ENCODE measurements at places on chromosomes 7 and 10. TPM values are rescaled to one million over a fixed set of nuclear protein-coding genes. Genes with fewer than 3 reads are reported as not detected.

DNA sequence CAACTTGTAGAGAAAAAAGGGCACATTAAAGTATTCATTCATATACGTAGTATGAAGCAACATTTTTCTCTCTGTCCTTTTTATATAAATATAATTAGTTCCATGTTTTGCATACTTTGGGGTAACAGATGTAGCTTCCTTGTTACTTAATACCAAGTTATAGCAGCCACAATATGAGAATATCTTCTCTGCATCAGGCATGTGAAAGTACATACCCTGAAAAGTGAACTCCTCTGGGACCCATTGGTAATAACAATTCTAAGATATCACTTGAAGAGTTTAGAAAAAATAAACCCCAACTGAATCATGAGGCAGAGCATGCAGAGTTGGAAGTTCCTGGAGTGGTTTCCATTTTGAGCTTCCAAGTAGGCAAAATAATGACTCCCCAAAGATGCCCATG, 2.4 kb upstream of the CRPPA start:
- no peak for DNase-seq

DNA sequence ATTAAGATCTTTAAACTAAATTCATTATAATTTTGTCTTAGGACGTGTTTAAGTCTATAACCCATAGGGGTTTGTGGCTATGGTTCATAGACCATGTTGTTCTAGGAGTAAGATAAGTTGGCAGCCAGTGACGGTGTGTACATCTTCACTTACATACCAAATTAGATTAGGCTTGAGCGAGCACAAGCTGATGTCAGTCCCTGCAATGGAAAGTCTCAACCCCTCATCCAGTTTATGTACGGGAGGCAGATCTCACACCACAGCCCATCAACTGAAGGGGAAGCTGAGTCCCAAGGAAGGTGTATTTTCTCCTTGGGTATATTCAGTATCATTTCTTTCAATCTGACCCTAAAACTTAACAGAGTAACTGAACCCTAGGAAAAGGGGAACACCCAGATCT, 5.1 kb upstream of the SMC3 start:
- DNase-seq = no peak

DNA sequence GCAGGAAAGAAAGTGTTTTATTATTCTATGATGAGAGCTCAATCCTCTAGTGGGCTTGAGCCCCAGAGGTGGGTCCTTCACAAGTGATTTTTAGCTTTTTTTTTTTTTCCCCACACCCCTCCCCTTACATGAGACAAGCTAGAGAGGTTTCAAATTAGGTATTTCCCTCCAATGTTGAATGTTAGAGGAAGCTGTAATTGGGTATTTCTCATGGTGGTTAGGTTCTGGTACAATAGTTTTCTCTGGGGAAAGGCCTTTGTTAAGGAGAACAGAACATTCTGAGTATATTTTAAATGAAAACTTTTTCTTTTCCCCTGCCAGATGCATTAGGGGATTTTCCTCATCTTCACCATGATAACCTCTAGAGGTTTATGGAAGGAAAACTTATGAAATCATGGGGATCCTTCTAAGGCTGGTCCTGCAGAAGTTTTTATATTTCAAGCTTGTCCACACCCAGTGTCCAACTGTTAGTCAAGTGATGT, 1039.7 kb downstream of the NRG3 start:
- no peak for DNase-seq

GRCh38 chr7:84654273-84654672, 459.7 kb upstream of the SEMA3A start:
- DNase-seq = no peak

- DNase-seq = no peak
Measured at GRCh38 chr10:14579405-14579804, 195.3 kb downstream of the FAM107B start.

GRCh38 chr7:44911911-44912310, 26.6 kb upstream of the PURB start:
- DNase-seq = no peak

DNA sequence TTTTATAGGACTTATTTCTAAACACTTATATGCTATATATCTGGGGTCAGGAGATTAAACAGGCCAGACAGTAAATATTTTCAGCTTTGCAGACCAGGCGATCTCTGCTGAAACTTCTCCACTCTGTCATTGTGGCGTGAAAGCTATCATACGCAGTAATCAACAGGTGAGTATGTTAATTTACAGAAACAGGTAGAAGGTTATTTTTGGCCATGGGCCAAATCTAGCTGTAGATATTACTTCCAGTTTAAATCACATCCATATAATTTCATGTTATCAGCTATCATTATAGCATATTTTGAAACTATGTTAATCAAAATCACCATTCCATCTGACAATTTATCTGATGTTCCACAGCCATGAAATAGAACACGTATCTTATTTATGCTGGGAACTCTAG, 67.8 kb downstream of the GPR37 start:
- DNase-seq = no peak

GRCh38 chr7:696812-697551, 29.5 kb upstream of the DNAAF5 start:
- no peak for DNase-seq

DNA sequence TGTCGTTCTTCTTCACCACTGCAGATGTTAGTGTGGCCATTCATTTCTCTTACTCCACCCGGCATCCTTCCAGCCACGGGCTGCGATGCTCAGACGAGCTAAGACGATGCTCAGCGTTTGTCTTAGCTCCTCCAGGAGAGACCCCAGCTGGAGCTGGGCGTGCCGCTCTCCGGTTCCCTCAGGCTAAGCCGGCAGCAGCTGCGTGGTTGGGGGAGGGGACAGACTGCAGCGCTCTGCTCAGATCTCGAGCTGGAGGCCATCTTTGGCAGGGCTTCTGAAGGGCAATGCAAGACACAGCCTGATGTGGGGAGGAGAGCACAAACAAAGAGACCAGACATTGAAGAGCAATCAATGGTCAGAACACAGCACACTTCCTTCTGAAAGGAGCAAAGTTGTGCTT, 4.8 kb downstream of the INA start:
- DNase-seq = peak; percentile 13

Gene AKR1C3
- 9.8 TPM for total RNA-seq

Gene DGKI
- total RNA-seq = not detected

Gene REPIN1
- 283 TPM for total RNA-seq

Gene EVX1
- not detected for total RNA-seq

Gene PRTFDC1
- total RNA-seq = 7.5 TPM

Gene RPEL1
- total RNA-seq = 0.07 TPM

Gene GPR15LG
- not detected for total RNA-seq

Gene METTL27
- 0.42 TPM for total RNA-seq

Data from K562 (cell line).